Activated gamma-delta T cell (primary cell): ENCODE measurements at places on chromosomes 5 and 9.

- no peak for DNase-seq
Measured at GRCh38 chr9:27792971-27793689, 219.8 kb upstream of the C9orf72 start.

GRCh38 chr9:95522871-95523370 lies 6.2 kb upstream of the PTCH1 start:
- no peak for DNase-seq

DNA sequence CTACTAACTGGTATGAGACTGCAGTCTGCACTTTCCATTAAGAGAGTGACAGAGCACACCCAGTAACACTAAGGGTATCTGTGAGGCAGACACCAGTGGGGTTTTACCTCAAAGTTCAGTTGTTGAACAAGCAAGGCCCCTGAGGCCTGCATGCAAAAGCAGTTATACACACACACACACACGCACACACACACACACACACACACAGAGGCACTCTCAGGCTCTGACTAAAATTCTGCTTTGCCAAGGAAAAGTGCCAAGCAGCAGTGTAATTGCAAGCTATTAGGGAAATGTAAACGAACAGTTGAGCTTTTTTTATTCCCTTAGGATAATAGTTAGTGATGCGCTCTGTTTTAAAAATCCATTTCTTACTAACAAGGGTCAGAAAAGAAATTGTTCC lies 377.1 kb downstream of the SPOCK1 start:
- no peak for DNase-seq

GRCh38 chr5:108003178-108003577 lies 332.4 kb upstream of the EFNA5 start:
- no peak for DNase-seq

- no peak for DNase-seq
Measured at GRCh38 chr5:118506217-118506852, 482.0 kb downstream of the DTWD2 start.

DNA sequence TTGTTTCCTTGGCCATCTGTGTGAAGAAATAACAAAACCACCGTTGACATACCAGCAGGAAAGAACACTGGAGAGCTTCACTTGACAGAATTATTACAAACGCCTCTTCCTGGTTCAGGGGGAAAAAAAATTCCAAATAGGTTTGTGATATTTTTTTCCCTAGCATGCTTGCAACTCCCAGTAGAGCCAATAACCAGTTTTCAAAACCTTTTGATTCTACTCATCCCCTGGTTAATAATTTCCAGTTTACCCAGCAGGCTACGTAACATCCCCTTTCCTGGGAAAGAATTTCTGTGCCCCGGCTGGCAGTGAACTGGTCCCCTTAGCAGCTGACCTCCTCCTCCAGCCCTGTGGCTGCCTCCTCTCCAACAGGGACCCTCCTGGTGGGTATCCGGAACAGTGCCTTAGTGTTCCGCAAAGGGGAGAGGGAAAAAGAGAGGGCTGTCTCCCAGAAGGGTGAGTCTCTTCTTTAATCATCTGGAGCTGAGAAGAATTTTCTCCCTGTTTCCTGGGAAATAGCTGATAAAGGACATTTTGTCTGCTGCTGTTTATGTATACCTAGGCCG lies 72.8 kb upstream of the BOD1 start:
- no peak for DNase-seq

DNA sequence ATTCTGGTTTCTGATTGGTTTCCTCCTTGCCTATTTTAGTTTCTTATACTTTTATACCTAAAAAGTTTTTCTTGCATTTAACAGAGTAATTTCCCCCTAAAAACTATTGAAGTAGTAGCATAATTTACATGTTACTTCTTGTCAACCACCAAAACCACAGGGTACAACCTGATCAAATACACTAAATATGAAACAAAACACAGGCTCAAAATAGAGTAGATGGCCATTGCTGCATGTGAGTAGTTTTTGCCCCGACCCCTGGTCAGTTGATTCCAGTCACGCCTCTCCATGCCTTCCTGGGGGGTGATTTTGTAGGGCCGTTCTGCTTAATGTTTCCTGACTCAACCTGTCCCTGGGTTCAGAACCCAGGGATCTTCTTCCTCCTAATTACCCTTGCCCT lies 101.8 kb downstream of the TLE4 start:
- DNase-seq = no peak

DNA sequence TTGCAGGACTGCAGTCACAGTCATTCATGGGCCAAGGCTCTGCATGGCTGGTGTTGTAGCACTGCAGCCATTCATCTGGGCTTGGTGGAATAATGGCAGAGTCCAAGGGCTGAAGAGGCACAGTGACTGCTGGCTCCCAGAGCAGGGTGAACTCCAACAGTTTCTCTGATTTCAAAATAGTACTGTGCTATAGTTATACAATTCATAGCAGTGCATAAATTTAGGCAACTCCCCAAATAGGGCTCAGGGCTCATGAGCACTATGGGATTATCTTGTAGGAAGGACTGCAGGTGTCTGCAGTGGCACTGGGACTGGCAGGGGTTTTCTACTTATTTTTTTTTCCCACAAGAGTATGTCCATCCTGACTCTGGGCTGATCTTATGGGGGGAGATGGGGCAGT lies 642.5 kb upstream of the SGCD start:
- no peak for DNase-seq

- DNase-seq = no peak
Measured at GRCh38 chr5:128395073-128395472, 143.0 kb downstream of the FBN2 start.

DNA sequence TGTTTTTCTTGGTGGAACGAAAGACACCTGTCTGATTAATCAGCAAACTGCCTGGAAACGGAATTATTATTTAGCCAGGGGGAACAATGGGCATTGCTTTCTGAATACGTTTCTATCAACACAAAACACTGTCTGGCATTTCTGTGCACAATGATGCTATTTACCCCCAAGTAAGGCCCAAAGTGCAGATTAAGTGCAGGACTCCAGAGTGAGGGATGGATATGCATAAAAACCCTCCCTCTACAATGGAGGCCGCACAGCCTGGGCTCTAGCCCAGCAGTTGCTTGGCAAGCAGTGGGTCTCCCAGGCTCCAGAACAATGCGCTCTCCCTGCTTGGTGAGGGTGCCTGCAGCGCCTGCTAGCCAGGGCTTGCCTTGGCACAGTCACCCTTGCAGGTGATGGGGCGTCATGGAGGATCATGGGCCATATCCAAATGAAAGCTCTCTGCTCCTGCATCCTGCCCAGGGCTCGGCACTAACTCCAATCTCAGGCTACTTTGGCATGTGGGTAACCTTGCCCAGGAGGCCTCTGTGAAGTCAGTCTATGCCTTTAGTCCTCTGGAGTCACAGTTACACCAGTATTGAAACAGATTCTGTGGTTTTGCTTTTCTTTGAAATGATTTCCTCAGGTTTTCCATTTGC lies 11.5 kb upstream of the SPATA24 start:
- DNase-seq = no peak

DNA sequence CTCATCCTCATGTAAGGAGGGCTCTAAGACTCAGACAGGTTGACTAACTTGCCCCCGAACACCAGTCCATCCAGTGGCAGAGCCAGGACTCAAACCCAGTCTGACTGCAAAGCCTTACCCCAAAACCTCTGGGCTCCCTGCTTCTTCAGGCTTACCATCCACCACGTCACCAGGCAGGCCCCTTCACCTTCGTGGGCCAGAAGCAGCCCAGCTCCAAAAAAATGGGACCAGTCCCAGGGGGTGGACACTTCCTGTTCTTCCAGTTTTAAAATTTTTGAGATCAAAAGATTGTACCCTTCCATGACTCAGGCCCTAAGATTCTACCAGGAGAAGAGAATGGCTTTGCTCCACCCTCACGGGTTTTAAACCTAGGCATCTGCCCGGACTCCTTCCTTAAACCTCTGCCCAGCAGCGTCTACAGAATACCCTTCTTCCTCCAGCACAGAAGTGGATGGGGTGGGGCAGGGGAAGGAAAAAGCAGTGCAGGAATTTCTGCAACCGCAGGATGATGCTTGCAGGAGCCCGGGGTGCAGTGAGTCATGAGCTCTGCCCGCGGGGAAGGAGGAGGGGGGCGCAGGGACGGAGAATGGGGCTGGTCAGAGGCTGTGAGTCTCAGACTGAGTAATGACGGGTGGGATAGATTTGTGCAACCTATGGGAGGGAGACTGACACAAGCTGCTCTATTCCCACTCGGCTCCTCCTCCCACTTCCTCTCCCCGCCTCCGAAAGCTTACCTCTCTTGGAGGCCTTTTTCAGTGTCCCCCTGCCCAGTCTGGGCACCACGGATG lies 50.4 kb upstream of the STXBP1 start:
- DNase-seq = no peak

DNA sequence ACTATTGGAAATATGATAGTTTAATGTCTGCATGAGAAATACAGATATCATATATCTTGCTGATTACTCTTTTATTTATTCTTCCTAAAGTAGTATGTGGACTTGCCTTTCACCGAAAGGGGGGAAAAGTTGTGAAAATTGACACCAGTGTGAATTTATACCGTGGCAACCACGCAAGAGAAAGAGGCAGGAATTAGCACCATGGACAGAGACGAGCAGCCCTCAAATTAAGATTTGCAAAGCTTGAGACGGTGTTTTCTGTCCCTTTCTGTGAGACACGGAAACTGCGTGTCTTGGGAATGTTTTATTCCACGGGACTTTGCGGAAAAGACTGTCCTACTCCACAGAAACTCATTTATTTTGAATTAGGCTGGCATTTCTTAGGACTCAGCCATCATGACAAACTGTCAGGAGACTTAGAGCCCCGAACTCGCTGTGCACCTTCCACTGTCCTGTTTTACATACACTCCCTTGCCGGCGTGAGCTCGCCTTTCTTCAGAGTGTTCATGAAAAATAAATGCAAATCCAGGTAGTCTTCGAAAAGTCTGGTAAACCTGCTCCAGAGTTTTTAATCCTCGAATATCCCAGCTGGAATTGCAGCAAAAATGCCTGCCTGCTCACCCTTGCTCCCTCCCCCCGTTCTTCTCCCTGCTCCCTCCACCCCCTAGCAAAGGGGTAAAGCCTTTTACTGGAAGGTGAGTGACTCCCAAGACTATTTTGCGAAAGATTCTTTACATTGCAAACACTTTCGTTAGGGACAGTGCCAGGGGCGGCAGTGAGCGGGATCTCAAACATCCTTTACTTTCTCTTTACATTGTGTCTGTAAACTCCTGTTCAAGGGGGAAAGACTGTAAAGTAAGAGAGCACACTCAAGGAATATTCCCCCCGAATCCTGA lies 3.8 kb upstream of the ELAVL2 start:
- no peak for DNase-seq
